ENCODE measurements at places on chromosomes 1 and 21.

DNA sequence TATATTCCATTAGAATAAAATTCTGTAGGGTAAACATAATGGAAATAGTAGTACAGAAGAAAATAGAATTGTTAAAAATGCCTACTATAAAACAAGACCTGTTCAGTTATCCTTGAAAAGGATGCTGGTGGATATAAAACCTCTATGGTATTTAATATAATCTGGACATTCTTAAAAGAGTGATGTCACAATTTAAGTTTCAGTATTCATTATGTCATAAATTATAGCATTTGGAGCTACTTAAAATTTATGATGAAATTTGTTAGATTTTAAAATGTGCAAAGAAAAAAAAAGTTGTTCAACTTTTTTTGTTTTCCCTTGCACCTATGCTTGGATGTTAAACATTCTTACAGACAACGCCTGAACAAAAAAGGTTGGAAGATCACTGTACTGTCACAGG, 50.3 kb downstream of the USP48 start:
- no peak for DNase-seq

DNA sequence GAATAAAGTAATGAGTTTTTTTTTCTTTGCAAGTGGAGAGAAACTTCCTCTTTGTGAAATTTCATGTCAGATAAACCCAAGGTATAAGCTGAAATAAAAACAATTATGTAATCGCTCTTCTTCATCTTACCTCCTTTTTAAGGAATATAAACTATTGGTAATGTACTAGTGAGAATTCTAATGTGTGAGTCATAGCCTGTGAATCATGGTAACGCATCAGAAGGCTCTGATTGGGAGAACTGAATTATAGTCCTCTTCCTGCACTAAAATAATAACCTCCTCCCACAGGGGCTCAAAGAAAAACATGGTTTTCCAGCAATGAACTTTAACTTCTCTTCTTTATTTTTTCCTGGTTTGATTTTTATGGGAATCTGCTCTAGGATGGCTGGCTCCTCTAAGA, 57.1 kb upstream of the COX20 start:
- DNase-seq, result no peak

- no peak for DNase-seq
Measured at GRCh38 chr1:215005656-215006345, 76.7 kb upstream of the KCNK2 start.

- DNase-seq, result no peak
Measured at GRCh38 chr1:1895060-1895418, 4.2 kb upstream of the GNB1 start.

- no peak for DNase-seq
Measured at GRCh38 chr1:203656796-203657747, 30.4 kb downstream of the ATP2B4 start.

DNA sequence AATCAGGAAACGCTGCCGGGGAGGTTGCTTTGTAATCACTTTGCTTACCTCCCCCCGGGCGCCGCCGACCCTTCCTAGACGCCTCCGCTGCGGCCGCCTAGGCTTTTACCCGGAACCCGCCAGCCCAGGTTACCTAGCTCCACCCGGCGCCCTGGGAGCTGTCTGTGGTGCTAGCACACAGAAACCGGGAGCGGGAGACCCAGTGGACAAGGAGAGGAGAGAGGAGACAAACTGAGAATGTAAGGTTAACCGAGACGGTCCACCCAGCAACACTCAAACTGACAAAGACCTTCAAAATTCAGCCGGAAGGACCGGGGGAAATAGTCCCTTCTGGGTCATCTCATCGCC, 9.8 kb downstream of the BARHL2 start:
- no peak for DNase-seq

GRCh38 chr1:154623358-154623757, 15.4 kb upstream of the ADAR start:
- no peak for DNase-seq

- no peak for DNase-seq
Measured at GRCh38 chr1:25098717-25099116, 133.6 kb downstream of the SYF2 start.

- DNase-seq, result no peak
Measured at GRCh38 chr21:28893687-28894086, 99.0 kb downstream of the LTN1 start.

DNA sequence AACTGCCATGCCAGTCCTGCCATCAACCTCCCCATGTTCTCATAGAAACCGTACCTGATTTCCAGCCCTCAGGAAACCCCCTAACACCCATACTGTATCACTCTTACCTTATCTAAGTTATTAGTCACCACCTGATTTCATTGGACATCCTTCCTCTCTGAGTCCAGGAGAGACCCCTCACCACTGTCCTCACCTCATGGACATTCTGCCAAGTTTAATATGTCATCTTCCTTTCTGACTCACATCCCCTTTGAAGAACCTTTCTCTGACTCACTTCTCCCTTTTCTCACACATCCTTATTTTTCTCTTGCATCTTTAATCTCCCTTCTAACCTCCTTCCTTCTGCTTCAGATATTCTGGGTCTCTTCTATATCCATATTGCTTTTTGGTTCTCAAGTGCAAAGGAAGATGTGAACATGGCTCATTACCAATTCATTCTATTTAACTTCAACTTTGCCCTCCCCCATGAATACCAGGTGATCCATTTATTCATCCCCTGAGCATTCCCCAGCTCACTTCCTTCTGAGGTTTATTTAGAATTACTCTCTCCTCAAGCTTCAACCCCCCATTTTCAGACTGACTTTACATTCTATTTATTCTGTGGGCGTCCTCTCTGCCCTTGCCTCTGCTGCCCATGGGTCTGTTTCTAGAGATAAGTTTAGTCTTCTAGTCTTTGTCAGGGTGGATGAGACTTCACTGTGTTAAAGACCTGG, 206.8 kb upstream of the ESRRG start:
- DNase-seq, result no peak

DNA sequence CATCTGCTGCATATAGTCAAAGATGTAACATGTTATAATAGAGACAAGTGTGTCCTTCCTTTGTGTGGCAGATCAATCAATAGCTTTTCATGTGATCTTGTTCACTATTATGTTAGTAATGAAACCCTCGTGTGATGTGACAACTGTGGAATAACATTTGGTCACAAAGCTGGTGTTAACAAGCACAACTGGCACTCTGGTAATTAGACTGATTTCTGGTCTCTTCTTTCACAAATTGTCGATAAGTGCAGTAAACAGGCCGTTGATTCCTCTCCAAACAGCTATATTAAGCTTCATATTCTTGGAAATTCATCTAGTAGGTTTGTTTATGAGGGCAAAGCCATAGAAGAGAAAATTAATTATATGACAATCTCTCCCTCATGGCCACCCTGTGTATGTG, 616.7 kb upstream of the PTBP2 start:
- no peak for DNase-seq

GRCh38 chr1:154720328-154721297, 112.6 kb upstream of the ADAR start:
- no peak for DNase-seq

DNA sequence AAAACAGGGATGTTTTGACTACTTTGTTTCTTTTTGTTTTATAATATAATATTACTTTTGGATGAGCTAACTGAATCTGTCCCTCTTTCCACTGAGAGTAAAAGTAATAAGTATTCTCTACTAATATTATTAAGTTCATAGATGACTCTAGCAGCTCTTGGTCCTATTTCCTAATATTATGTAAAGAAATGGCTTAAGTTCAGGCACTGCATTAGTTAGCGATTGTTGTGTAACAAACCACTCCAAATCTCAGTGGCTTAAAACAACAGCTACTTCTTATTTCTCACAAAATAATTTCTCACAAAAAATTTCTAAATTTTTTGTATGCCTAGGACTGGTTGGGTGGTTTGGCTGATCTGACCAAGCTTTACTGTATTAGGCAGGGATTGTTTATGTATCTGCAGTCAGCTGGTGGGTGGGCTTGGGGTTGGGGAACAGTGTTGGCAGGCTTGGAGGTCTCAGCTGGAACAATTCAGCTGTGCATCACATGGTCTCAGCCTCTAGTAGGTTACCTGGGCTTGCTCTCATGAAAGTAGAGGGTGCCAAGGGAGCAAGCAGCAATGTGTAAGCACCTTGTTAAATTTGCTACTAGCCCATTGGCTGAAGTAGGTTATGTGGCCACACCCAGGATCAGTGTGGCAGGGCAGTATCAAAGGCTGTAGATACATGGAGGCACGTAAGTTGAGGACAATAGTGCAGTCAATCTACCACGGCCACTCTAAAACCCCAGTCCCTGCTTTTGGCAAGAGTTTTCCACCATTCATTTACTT, 8.8 kb upstream of the CCT8 start:
- no peak for DNase-seq

DNA sequence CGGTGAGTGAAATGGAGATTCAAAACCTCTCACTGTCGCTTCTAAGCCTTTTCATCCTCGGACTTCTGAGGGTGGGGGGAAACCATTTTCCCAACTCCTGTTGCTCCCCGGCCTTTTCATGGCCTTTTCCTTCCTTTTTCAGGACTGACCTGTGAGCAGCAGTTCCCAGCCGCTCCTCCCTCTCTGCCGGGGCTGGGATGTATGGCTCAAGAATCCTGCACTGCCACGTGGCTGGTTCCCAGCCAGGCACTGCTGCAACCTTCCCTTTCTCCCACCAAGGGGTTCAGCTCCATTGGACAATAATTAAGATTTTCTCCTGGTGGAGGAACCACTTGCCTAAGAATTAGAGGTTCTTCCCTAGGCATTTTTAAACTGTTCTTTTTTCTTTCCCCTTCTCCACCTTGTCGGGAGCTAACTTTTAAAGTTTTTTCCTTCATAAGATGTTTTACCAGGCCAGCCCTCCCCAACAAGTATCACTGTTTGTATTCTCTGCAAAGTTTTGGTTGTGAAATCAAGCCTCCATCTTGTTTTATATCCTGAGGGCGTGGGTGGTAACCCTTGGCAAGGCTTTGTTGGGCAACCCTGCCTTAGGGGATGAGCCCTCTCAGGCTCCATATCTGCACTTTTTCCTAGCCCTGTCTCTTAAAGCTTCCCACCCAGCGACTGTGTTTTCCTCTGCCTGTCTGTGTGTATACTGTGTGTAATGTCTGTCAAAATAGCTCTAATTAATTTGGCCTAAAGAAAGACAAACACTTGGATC, 1166.6 kb upstream of the ADGRL2 start:
- no peak for DNase-seq

Data from germinal center (tissue), 1 donor.